ENCODE measurements at places on chromosomes 3 and 15. TPM values are rescaled to one million over a fixed set of nuclear protein-coding genes. Genes with fewer than 3 reads are reported as not detected.

DNA sequence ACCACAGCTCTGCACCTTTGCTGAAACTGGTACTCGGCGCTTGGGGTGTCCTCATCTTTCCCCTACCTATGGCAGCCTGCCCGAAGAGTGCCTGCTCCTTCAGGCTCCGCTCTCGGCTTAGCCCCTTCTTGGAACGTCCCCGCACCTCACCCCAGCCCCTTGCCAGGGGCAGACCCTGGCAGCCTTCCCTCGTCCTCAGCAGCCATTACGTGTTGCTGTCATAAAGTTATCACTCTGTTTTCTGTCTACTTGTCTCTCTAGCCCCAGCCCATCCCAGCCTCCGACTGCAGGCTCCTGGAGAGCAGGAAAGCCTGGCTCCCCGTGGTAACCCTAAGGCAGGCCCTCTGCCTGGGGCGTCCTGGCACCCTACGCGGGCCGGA, 5.1 kb upstream of the BAHD1 start:
- no peak for DNase-seq

DNA sequence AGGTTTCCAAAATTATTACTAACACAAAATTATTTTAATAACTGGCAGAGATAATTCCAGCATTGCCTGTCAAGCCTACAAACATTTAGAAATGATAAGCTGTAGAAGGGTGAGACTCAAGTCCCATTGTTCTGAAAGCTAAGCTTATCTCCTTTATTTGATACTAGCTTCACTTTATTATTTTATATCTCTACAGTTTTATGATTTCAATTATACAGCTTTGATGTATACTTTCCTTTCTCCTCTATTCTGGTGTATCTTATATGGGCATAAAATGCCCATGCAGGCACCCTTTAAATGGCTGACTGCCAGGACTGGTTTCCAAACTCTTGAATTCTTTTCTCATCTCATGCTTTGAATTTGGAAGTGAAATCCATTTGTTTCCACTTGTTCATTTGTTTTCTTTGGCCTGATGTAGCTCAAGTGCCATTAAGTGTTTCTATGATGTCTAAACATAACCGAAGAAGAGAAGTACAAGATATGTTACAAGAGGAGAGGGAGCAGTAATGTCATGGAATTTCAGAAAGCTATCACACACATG, 372.1 kb upstream of the ARHGEF26 start:
- DNase-seq: no peak

DNA sequence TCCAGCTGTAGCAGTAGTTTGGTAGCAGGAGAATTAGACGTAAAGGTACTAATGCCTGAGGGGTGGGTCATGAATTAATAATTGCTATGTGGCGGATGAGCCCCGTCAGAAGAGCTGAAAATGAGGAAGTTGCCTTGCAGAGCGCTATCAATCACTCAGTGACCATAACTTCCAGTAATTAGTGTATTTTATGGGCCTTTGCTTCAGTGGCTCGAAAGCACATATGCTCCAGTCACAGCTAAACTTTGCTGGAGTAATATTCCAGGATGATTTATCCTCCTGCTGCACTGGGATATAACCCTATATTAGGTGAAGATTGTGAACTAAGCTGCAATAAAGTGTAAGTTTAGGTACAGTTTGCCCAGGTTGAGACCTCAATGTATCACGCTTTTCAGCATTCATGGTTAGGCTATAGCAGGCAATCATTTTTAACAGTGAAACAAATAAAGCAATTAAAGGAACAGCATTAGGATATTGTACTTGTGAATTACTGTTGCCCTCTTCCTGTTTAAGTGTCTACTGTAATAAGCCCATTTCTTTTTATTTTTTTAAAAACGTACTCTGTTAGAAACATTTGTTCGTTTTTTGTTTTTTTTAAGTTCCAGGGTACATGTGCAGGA, 104.6 kb upstream of the SKOR1 start:
- no peak for DNase-seq

Gene ERICH6
- not detected for total RNA-seq

GRCh38 chr3:15959434-15959811, 161.6 kb upstream of the ANKRD28 start:
- DNase-seq: no peak

GRCh38 chr3:49469037-49469935, 781 bp upstream of the DAG1 start:
- DNase-seq: peak; percentile 95

Gene LIPC
- not detected for total RNA-seq

Gene C3orf38
- total RNA-seq: 27.0 TPM

DNA sequence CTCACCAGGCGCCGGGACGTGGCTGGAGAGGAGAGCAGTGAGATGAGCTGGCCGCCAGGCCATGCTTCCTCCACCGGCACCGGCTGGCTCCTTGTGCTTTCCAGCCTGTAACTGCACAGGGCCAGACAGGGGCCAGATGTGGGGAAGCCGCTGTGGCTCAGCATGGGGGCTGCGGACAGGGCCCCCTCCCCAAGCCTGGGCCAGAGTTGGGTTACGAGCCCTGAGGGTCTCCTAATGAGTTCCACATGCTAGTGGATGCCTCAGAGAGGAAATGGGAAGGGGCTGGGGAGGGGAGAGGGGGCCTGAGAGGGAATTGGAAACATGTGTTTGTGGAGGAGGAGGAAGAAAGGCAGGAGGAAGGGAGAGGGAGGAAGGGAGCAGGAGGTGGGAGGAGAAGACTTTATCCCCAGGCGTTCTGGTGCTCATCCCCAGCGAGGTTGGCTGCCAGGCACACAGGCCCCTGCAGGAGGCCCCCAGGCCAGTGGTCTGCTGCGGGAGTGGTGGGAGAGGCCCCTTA, 11.7 kb upstream of the DUSP7 start:
- no peak for DNase-seq

Gene MESP1
- total RNA-seq: 2.7 TPM

DNA sequence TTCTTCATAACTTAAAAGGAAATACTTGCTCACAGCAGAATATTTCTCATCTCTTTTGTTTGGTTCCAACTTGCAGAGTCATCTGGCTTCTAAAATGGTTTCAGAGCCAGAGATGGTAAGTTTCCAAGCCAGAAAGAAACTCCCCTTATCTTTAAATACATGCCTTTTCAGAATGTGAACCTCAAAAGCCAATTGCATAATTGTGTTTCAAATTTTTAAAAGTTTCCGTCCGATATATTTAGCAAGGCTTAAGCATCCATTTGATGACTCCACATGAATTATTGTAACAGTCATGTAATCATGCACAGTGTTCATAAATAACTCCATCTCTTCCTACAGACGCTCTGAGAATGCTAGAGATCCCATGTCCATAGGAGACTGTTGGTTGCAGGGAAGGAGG, 40.6 kb upstream of the C3orf80 start:
- DNase-seq: no peak

GRCh38 chr3:138842483-138843188, 7.9 kb upstream of the PIK3CB start:
- DNase-seq: peak; percentile 5
